ENCODE measurements at places on chromosomes 7 and 10.

DNA sequence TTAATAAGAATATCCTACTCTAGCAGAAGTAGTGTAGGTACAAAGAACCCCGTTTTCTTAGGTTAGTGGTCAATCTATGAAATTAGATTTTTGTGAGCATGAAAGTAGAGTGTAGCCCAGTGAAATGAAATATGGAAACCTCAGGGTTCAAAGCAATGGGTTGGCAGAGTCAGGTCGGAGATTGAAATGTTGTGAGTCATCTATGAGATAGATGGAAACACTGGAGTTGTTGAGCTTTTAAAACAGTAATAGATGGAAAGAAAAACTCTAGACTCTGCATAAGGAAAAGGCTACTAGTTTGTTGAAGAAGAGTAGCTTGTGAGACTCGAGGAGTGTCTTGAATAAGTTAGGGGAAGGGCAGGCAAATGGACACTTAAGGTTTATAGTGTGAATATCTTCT is 251.9 kb downstream of the EXOC4 start:
- DNase-seq, result no peak

DNA sequence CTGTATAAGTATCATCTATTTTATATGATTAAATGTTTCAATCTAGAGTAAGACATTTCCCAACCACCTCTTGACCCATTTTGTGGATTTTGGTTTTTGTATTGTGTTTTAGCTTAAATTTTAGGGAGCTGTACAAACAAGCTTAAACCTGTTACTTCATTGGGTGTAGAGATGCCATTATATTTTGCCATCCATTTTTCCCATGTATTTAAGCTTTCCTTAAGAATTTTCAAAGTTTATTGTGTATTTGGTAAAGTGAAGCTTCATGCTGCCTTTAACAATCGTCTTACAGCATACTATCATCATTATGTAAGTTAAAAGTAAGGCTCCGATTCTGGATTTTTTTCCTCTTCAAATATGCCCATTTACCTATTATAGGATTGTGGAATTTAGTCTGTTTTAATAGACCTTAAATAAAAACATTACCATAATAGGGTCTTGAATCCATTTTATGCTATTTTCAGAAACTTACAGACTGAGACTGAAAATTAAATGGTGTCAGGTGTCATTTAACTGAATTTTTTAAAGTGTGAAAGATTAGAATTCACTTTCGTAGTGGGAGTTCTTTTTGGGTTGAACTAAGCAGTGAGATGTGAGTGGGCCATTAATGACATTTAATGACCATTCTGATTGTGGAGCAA is 2.2 kb downstream of the KMT2E start:
- no peak for DNase-seq

DNA sequence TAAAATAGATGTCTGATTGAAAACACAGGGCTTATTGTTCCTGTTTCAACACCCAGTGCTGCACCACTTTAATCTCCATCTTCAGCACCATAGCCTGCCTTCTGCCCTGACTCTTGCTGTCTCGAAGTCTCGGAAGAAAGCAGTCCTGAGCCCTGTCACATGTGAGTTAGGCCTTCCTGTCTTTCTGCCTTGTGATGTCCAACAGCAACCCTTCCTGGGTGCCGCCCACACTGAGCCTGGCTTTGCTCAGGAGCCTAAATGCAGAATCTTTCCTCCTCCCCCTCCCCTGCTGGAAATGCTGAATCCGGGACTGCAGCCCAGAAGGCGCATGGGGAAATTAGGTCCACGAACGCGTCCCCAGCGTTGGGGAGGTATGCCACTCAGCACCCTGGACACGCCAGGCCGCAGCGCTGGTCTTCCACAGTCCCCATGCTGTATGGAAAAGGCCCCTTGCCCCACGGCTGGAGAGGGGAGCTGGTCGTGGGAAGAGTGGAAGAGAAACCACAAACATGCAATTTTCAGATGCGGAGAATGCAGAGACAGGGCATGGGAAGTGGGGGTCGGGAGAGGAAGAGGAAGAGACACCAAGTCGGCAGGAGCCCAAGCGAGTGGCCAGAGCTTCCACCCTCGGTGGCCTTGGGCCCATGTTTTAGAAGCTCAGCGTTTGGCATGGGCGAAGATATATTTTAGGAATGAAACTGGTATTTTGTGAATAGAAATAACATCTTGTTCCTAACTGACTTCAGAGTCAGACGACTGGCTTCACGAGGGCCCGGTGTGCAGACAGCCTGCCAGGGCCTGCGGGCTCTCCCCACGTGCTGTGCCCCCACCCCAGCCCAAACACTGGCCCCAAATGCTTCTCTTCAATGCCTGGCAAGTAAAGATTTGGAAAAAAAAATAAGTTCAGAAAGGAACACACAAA is 656.1 kb upstream of the FOXK1 start:
- DNase-seq, result no peak

DNA sequence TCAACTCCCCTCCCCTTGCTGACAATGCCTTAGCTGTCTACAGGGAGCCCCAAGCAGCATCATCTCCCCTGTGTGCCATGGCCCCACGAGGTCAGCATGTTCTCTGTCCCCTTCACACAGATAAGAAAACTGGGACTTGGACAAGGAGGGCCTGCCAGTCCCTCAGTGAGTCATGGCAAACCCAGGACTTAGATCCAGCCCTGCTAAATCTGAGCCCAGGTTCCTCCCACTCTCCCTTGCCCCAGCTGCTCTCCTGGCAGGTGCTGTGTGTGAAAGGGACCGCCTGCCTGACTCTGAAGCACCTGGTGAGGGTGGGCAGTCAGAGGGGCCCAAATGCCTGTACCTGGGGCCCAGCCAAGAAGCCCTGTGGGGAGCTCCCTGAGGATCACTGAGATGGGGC is 7.4 kb downstream of the CRHR2 start:
- DNase-seq, result no peak

- no peak for DNase-seq
Measured at GRCh38 chr7:64706625-64707292, 40.8 kb downstream of the ZNF107 start.

GRCh38 chr10:68550747-68551411 is 9.3 kb upstream of the TET1 start:
- peak; percentile 72 for DNase-seq

DNA sequence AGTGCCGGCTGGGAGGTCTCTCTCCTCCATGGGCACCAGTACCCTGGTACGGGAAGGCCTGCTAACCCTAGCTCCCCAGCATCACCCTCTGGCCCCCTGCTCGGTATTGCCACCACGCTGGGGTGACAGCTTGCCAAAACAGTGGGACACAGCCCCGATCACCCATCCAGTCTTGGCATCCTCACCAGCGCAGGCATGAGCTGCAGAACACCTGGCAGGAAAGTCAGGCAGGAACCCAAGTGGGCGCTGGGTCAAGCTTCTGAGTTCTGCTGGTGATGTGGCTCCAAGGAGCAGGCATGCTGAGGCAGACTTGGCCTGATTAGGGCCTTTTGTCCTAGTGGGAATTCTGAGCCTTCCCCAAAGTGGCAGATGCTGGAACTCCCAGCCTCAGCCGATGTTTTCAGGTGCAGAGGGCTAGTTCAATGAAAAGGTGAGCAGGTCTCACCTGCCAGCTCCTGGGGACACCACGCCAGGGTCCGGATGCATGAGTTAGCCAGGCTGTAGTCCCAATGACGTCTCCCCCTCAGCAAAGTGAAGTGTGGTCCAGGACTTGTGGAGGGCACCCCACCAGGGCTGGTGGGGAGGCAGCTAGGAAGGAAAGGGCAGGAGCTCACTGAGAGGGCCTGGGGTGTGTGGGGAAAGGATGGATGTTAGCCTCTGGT is 8.5 kb upstream of the ZNF22 start:
- no peak for DNase-seq

DNA sequence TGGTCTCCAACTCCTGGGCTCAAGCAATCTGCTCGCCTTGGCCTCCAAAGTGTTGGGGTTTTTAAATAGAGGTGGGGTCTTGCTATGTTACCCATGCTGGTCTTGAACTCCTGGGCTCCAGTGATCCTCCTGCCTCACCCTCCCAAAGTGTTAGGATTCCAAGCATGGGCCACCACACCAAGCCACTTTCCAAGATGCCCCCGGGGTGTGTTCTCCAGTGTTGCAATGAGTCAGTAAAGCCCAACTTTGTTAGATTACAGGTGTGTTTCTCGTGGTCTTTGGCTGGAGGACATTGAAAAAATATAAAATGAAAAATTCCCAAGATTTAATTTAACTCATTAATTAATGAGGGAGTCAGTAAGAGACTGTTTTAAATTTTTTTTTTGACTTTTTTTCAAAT is 29.2 kb downstream of the TACR2 start:
- no peak for DNase-seq

GRCh38 chr10:130341356-130341755 is 205.2 kb downstream of the GLRX3 start:
- DNase-seq, result no peak

GRCh38 chr7:136086712-136087111 is 109.6 kb upstream of the MTPN start:
- no peak for DNase-seq

GRCh38 chr10:4426866-4427265 is 399.1 kb upstream of the AKR1E2 start:
- DNase-seq, result no peak

DNA sequence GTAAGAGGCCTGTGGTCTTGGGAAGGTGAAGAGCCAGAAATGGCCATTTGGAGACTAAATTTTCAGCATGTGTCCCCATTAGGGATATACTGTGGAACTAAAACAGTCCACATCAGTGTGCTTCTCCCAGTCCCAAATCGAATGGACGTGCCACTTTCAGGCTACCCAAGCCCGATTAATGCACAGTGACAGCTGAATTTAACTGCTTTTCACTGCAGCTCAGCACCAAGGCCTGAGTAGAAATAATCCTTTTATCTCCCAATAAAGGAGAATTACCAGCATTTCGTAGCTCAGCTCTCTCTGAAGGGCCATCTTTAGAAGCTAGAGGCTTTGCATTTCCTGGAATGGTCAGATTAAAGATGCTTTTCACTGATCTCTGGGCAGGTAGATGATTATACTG is 183.3 kb downstream of the NPSR1 start:
- no peak for DNase-seq

GRCh38 chr10:8071006-8071405 is 16.5 kb downstream of the GATA3 start:
- no peak for DNase-seq

DNA sequence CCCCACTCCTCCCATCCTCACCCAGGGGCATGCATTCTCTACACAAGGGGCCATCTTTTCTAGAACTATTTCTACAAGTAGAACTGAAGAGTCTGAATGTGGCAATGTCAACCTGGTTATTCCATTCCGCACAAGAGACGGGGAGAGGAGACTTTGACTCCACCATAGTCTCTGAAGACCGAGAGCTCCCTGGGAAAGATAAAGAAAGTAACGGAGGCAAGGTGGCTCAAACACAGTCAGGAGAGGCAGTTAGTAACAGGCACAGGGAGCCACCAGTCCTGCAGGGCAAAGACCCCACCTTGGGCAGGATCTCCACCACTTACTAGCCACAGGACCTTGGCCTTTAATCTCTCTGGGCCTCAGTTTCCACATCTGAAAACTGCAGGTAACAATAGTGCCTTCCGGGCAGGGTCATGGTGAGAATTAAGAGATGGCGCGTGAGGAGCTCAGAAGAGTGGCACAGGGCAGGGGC is 100.3 kb downstream of the TNS3 start:
- no peak for DNase-seq

DNA sequence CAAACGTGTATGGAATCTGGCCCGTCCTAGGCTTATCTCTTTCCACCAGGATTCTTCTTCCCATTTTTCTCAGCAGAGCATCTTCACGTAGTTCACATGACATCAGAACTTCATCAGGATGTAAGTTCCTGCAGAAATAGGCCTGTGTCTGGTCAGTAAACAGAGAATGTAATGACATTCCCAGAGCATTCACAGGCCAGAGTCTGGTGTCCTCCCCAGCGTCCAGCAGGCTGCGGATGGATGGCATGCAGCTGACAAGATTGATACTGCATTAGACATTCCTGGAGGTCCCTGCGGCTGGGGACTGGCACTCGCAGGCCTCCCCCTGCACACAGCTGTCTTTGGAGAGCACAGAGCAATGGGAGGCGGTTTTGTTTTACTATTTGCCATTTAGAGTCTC is 28.7 kb downstream of the MGMT start:
- no peak for DNase-seq

DNA sequence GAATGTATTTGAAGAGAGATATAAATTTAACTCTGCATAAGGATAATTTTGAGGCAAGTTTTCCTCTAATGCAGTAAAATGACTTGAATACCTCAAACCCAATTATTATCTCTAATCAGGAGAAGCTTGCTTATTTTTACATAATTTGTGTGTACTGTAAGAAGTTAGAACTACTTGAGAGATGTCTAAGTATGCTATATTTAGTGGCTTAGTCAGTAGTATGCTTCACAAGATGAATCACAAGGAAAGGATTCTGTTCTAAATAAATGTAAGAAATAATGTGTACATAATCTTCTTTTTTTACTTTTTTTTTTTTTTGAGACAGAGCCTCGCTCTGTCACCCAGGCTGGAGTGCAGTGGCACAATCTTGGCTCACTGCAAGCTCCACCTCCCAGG is 13.7 kb downstream of the PHTF2 start:
- no peak for DNase-seq

DNA sequence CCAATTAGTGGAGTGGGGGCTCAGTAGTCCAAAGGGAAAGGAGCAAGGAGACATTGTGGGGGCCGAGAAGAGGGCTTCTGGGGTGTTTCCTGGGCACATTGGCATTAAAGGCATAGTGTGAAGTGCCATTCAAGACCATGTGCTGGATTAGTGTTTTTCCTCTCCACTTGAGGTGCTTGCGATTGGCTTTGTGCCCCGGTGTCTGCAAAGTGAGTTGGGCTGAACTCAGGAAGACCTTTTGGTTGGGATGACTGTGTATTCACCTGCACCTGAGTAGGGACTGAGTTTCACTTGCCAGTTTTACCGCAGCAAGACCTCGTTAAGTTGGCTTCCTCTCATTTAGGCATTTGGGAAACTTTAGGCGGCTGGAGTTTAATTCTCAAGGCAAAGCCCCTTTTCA is 73.0 kb downstream of the TCF7L2 start:
- no peak for DNase-seq

DNA sequence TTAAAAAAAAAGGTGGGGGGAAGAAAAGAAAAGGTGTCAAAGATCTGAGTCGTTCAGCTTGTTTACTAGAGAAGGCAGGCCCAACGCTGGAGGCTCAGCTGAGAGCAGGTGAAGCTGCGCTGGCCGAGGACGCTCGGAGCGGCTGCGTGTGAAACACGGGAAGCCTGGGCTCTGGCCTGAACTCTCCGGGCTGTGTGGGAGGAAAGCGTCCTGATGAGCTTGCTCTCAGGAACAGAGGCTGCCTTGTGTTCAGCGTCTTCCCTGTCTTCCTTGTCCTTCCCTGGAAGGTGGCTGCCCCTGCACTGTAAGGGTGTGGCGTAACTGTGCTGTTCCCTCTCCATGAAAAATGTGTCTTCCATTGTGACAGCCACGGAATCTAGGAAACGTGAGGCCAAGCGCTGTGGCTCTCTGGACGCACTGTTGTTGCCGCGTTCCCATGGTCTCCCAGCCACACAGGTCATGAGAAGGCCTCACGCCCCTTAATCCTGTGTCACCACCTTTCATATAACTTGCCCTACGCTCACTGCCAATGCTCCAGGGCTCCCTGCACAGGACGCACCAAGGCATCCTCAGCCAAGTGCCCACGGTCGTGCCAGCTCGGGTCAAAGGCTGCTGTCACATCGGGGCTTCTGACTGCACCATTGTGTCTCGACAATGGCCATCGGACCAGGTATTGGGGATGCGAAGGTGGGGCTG is 15.8 kb downstream of the IL15RA start:
- no peak for DNase-seq

- no peak for DNase-seq
Measured at GRCh38 chr10:77387247-77387646, 250.4 kb downstream of the KCNMA1 start.

GRCh38 chr7:103293526-103293925 is 3.7 kb upstream of the PMPCB start:
- no peak for DNase-seq
